ENCODE measurements at places on chromosomes 12 and 14.

DNA sequence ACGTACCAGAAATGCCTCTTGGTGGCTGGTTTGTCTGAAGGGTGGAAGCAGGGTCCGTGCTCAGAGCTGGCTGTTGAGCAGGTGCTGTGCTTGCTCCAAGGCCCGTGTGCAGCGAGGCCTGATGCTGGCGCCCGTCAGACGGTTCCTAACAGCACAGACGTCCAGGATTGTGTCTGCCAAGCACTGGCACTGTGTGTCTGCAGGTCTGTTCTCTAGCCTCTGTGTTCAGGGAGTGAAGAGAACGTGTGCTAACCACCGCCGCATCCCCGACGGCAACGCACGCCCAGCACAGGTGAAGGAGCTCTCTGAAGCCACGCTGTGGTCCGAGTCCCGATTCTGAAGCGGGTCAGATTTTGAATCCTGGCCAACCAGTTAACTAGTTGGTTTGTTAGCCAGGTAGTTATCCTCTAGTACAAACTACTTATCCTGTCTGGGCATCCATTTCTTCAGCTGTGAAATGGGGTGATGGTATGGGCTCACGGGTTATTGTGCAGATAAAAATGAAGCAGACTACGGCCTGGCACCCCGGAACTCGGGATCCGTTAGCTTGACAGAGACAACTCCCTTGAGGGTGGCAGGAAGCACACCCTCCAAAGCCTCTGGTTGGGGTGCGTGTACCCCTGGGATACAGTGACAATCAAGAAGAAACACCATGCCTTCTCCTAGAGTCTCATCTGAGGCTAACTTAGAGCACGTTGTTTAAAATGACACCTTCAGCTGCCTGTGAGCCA is 18.6 kb upstream of the TDRD9 start:
- peaks cover 29% of the 10 kb centered on the region for H3K36me3 ChIP-seq
- H3K4me3 ChIP-seq, result peak overlapping the region; percentile 33
- H3K4me1 ChIP-seq, result peaks cover 24% of the 10 kb centered on the region
- no peak for DNase-seq
- H3K27me3 ChIP-seq, result no peaks in the 10 kb centered on the region

DNA sequence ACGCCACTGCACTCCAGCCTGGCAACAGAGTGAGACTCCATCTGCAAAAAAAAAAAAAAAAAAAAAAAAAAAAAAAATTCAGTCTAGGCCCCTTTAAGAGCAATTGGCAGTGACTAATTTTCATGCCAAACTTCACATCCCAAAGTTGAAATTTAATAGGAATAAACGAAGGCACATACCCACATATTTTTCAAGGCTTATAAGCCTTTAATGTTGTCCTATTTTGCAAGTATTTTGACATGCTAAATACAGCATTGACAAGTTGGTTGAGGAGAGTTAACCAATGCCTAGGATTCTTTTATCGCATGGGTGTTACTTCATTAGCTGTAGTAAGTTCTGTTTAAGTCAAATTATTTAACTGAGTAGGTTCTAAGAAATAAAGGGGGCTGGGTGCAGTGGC is 23.5 kb upstream of the HIP1R start:
- no peak overlapping the region for H3K4me3 ChIP-seq
- H3K36me3 ChIP-seq, result no peaks in the 10 kb centered on the region
- no peaks in the 10 kb centered on the region for H3K4me1 ChIP-seq
- no peak overlapping the region for H3K27ac ChIP-seq

DNA sequence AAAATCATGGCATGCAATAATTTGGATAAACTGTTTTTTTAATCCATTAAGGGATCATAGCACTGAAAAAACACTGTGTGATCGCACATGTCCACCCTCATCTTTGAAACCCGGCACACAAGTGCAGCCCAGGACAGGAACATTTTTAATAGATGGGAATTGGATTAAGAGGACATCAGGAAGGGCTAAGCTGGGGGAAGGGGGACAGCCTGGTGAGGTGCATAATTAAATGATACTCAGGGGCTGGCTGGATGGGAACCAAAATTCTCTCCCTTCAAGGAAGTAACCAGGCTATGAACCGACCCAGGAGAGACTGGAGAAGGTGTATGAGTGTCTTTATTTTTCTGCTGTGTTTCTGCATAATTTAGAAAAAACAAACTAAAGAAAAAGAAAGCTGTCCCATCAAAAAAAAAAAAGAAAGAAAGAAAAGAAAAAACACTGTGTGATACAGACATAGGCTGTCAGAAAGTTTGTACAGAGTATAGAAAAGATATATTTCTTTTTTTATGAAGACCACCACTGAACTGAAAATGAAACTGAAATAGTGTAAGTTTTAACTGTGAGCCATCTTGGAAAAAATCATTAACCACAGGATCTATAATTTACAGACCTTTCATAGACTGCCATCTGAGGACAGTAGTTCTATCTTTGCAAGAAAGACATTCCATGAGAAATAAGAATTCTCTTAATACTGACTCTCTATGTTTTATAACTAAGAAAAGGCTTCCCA is 75.1 kb upstream of the SLC38A4 start:
- no peak for DNase-seq
- no peak overlapping the region for H3K4me3 ChIP-seq
- no peaks in the 10 kb centered on the region for H3K27me3 ChIP-seq
- no peak overlapping the region for H3K27ac ChIP-seq
- H3K4me1 ChIP-seq, result no peaks in the 10 kb centered on the region
- no peaks in the 10 kb centered on the region for H3K36me3 ChIP-seq

DNA sequence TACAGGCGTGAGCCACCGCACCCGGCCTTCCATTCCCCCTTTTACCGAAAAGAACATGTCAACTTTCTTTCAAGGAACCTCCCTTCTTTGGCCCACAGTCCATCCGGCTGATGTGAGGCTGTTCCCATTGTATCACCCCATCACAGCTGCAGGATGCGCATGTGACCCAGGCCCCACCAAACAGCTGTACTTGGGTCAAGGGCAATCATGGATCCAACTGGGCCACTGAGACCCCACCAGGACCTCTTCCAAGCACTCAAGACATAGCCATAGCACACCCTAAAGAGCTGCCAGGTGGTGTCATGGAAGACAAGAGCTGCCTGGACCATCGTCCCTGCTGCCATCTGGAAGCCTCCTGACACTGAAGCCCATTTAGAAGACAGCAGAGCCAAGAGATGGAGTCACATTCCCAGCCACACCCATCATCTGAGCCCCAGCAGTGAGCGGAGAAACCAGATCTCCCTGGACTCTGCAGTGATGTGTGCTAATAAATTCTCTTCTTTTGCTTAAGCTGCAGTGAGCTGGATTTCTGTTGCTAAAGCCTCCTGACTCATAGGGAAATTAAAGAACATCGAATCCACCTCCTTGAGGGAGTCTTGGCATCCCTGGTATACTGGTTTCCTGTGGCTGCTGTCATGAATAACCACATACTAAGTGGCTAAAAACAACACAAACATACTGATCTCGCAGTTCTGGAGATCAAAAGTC is 105.6 kb downstream of the KSR2 start:
- no peaks in the 10 kb centered on the region for H3K36me3 ChIP-seq
- no peaks in the 10 kb centered on the region for H3K4me1 ChIP-seq
- H3K4me3 ChIP-seq, result no peak overlapping the region

- H3K4me3 ChIP-seq, result no peak overlapping the region
- DNase-seq, result no peak
- H3K27ac ChIP-seq, result no peak overlapping the region
- no peaks in the 10 kb centered on the region for H3K36me3 ChIP-seq
- no peaks in the 10 kb centered on the region for H3K27me3 ChIP-seq
- no peaks in the 10 kb centered on the region for H3K4me1 ChIP-seq
These were observed 110.9 kb downstream of the PAH start for GRCh38 chr12:102806110-102806509.

DNA sequence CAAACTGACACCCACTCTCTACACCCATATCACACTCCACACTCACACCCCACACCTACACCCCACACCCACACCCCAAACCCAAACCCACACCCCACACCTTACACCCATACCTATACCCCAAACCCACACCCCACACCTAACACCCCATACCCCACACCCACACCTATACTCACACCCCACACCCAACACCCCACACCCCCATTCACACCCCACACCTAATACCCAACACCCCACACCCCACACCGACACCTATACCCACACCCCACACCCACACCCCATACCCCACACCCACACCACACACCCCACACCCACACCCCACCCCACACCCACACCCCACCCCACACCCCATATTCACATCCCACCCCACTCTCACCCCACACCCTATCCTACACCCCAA is 38.5 kb downstream of the TMEM120B start:
- H3K27me3 ChIP-seq, result no peaks in the 10 kb centered on the region
- peaks cover 4% of the 10 kb centered on the region for H3K36me3 ChIP-seq
- peaks cover 17% of the 10 kb centered on the region for H3K4me1 ChIP-seq
- H3K27ac ChIP-seq, result no peak overlapping the region
- no peak overlapping the region for H3K4me3 ChIP-seq
- no peak for DNase-seq

DNA sequence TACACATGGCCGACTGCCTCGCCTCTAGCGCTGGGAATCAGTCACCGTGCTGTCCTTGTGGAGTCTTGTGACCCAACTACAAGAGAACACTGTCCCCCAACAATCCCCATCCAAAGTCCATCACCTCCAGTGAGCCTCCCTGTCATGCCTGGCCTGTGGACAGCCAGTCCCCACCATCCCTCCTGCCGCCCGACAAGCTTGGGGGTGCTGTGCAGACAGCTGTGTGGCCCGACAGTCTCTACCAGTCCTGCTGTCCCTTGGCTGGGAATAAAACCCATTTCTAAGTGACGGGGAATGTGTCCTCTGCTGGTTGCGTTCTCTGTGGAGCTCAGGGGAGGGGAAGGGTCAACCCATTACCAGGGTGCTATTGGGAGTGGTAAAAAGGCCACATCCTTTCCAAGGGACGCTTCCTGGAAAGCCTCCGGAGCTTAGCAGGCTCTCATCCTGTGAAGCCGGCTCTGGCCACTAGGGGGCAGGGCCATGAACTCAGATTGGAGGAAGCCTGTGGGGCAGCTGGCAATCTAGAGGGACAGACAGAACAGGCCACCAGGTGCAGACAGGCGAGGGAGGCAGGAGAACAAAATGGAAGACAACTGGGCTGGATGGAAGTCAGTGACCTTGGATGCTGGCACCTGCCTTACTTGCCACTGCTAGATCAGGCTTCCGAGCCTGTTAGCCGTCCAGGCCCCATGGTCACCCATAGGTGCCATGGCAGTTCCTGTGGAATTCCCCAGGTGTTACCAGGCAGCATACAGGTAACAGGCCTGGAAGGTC is 12.0 kb upstream of the BLTP3B start:
- peak; percentile 53 for DNase-seq
- no peak overlapping the region for H3K27ac ChIP-seq
- H3K36me3 ChIP-seq, result no peaks in the 10 kb centered on the region
- no peaks in the 10 kb centered on the region for H3K27me3 ChIP-seq
- no peak overlapping the region for H3K4me3 ChIP-seq
- H3K4me1 ChIP-seq, result peaks cover 6% of the 10 kb centered on the region

- no peaks in the 10 kb centered on the region for H3K27me3 ChIP-seq
- H3K4me1 ChIP-seq, result no peaks in the 10 kb centered on the region
- no peak for DNase-seq
These were observed 58.6 kb upstream of the BCL11B start for GRCh38 chr14:99330316-99331240.

- H3K27me3 ChIP-seq, result no peaks in the 10 kb centered on the region
- no peak overlapping the region for H3K4me3 ChIP-seq
- DNase-seq, result no peak
- peaks cover 4% of the 10 kb centered on the region for H3K4me1 ChIP-seq
- no peaks in the 10 kb centered on the region for H3K36me3 ChIP-seq
These were observed 101.2 kb upstream of the ATF7IP start for GRCh38 chr12:14264316-14264715.

GRCh38 chr14:22547948-22548750 is 40.9 kb downstream of the DAD1 start:
- peak overlapping the region; percentile 61 for H3K4me3 ChIP-seq
- peaks cover 100% of the 10 kb centered on the region for H3K4me1 ChIP-seq
- no peaks in the 10 kb centered on the region for H3K27me3 ChIP-seq
- H3K36me3 ChIP-seq, result peaks cover 98% of the 10 kb centered on the region
- DNase-seq, result no peak

DNA sequence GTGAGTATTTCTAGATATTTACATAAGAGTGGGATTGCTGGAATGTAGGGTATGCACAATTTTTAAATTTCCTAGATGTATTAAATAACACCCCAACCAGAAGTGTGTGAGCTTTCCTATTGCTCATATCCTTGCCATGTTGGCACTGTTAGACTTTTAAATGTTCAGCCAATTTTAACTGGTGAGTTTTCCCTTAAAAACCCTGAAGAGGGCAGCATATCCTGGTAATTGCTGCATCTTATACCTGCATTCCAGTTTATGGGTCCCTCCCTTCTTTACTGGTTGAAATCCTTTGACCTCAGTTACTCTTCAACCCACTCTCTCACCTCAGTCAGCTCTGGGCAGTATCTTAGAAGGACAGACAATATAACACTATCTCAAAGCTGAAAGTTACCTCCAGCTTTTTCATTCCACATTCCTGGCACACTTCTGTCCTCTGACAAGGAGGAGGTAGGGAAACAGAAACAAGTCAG is 270.6 kb downstream of the PAWR start:
- no peaks in the 10 kb centered on the region for H3K27me3 ChIP-seq
- DNase-seq, result no peak
- no peaks in the 10 kb centered on the region for H3K36me3 ChIP-seq
- no peaks in the 10 kb centered on the region for H3K4me1 ChIP-seq
- H3K27ac ChIP-seq, result no peak overlapping the region

DNA sequence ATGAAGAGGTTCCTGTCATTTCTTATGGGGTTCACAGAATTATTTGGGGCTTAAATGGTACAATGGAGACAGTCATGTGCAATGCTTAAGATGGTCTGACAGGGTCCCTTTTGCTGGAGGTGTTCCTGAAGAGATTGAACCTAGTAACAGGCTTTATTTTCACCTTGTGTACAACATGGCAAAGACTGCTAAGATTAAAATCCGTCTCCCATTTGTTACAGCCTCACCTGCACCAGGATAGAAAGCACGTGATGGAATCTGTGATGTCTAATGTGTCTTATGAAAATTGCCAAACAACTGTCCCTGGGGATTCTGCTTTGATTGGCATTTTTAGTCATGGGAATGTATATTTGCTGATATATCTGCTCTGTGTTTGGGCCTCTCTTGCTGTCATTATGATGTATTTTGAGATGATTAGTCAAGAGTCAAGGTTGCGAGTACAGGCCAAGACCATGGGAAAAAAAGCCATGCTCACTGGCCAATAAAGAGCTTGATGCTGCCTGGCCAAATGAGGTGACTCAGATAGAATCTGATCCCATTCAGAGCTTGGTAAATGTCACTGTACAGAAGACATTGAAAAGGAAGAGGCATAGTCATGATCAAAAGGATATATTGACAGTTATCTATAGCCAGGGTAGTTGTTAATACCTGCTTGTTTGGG is 96.1 kb downstream of the FLRT2 start:
- no peaks in the 10 kb centered on the region for H3K4me1 ChIP-seq
- DNase-seq, result no peak
- H3K4me3 ChIP-seq, result no peak overlapping the region
- no peak overlapping the region for H3K27ac ChIP-seq
- no peaks in the 10 kb centered on the region for H3K27me3 ChIP-seq

- no peak for DNase-seq
- H3K36me3 ChIP-seq, result no peaks in the 10 kb centered on the region
- no peaks in the 10 kb centered on the region for H3K27me3 ChIP-seq
- no peak overlapping the region for H3K27ac ChIP-seq
- no peaks in the 10 kb centered on the region for H3K4me1 ChIP-seq
These were observed 472.0 kb downstream of the TMTC2 start for GRCh38 chr12:83158613-83159207.

- H3K4me1 ChIP-seq, result no peaks in the 10 kb centered on the region
- H3K4me3 ChIP-seq, result no peak overlapping the region
- H3K27me3 ChIP-seq, result no peaks in the 10 kb centered on the region
These were observed 91.7 kb upstream of the RASSF8 start for GRCh38 chr12:25866586-25867378.

Measured in CD4-positive, alpha-beta T cell (primary cell).